ENCODE measurements at places on chromosomes 2 and 18. TPM values are rescaled to one million over a fixed set of nuclear protein-coding genes. Genes with fewer than 3 reads are reported as not detected.

DNA sequence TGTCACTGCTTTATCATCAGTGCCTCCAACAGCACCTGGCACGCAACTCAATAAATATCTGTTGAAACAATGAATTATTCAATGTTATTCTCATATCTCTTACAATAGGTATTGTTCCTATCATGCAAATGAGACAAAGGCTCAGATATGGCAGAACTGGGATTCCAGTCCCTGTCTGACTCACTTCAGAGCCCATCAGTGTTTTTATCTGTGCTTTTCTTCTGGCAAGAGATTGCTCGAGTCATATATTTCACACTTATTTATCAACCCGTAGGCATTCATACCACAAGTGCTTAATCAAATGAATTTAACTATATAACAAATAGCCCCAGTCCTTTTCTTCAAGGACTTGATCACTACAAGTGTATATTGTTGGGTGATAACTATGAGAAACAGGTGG, 76.4 kb upstream of the TSPYL6 start:
- DNase-seq = no peak

Gene PRKD3
- 40.0 TPM for total RNA-seq

- no peak for DNase-seq
Measured at GRCh38 chr2:64661741-64662169, 8.0 kb upstream of the SERTAD2 start.

DNA sequence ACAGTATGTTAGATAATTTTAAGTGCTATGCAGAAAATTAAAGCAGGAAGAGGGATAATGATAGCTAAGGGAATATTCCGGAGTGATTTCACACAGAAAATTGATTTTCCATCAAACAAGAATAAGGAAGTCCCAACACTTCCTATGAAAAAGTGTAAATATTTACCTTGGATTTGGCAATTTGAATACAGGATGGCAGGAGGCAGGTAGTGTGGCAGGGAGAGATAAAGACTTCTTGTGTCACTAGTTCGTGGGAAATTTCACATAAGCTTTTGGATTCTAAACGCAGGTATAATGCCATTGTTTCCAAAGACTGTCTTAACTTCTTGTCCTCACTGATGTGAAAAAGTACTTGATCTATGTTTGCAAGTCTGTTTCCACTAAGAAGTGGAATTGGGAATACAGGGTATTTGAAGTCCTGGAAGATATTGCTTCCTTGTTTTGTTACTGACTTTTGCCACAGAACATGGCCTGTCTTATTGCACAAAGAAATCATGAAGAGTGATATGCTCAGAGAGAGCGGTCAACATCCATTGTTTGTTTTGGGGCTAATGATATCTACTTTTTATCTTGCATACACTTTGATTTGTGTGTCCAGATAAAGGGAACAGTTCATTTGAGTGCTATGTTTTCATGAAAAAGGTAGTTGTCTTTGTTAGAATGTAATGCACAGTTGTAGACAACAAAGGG, 1216.1 kb upstream of the FAM98A start:
- no peak for DNase-seq

GRCh38 chr2:238876232-238876630, 28.3 kb downstream of the TWIST2 start:
- no peak for DNase-seq

DNA sequence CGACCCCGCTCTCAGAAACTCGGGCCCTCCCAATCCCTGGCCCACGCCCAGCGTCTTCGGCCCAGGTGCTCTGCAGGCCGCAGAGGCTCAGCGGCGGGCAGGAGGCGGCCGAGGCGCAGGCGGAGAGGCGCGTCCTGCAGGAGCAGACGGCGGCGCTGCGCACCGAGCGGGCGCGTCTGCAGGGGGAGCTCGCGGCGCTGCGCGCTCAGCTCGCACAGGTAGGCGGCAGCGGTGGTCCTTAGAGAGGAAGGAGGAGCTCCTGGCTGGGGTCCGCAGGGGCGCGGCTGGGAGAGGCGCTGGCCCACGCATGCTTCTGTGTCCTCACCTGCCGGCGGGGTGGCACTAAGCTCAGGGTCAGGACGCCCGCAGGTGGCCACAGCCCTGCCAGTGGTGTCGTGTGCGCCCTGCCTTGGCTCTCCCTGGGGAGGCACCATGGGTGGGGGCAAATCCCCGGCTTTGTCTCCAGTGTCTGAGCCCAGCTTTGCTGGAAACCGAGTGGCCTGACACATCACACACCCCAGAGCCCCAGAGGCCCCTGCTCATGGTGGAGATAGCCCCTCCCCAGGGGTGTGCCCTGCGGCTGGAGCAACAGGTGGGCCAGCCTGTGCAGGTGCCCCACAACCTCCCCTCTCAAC, 14.9 kb upstream of the SNED1 start:
- DNase-seq = peak; percentile 41

Gene NT5C1B
- not detected for total RNA-seq

Gene LCT
- total RNA-seq = not detected

- DNase-seq = no peak
Measured at GRCh38 chr18:2602844-2603243, 31.5 kb downstream of the NDC80 start.

Gene CNOT9
- total RNA-seq = 35.6 TPM

Gene CHRNG
- not detected for total RNA-seq

- DNase-seq = no peak
Measured at GRCh38 chr2:15788830-15789229, 151.5 kb upstream of the MYCN start.
